Liver (tissue), 10 donors: ENCODE measurements at places on chromosomes 7 and 10. TPM values are rescaled to one million over a fixed set of nuclear protein-coding genes. Genes with fewer than 3 reads are reported as not detected.
A peak's percentile ranks its signal among the peaks of the same experiment; 100 is the strongest.

DNA sequence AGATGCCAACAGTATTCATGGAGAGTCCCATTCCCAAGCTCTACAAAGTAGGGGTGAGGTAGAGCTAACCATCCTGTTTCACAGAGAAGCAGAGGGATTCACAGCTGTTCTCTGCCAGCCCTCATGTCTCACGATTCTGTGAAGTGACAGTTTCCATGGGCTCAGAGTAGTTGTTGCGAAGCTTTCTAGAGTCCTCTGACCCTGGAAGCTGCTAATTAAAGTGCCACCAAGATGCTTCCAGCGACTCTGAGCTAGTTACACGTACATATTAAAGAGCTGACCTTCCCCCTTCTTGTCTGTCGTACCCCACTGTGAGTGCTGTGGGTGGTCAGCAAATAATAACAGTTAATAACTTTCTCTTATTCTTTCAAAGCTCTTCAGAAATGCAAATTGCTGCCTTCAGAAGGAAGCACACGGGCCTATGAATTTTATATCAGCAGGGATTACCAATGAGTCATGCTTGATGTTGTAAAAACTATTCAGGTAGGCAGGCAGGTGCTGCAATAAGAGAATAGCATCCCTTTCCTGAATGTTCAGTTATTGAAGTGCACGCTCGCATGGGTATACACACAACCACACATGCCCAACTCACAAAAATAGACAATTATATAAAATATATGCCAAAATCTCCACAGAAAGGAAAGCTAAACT, 34.1 kb downstream of the DNAJB9 start:
- H3K4me3 ChIP-seq, result no peak overlapping the region
- no peak overlapping the region for H3K27ac ChIP-seq
- no peak for DNase-seq
- no peaks in the 10 kb centered on the region for H3K4me1 ChIP-seq

DNA sequence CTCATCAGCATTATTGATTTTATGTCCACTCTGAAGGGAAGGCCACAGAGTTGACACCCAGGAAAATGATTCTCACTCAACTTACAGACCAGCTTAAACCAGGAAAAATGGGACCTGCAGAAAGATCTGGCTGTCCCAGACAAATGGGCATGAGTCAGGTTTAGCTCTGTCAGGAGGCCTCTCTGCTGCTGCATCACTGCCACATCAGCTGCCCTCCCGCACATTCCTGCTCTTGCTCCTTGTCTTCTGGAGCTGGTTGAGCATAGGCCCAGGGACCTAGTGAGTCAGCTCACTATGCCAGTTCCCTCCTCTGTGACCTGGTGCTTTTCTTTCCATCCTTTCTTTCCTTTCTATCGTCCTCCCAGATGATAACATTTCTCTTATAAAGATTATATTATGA, 18.8 kb upstream of the SMNDC1 start:
- no peaks in the 10 kb centered on the region for H3K36me3 ChIP-seq
- H3K27ac ChIP-seq, result no peak overlapping the region
- DNase-seq, result no peak
- no peaks in the 10 kb centered on the region for H3K27me3 ChIP-seq

DNA sequence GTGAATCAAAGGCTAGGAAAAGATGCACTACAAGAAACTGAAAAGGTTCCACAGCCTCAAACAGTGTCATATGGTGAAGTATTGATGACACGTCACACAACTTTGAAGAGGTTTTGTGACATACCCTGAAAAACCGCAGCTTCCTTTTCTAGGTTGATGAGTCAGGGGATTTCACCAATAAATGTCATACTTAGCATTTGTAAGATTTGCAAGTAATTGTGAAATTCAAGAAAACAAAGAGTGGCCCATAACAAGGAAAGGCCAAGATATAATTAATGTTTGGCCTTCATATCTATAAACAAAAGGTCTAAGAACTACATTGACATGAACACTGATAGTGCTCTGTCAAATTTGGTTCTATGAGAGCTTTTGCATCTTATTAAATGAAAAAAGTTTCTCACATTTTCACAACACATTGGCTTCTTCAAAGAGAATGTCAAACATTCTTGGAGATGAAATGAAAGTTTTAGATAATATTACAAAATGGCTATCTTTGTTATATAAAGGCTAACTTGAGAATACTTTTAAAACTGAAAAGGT, 62.0 kb upstream of the NAMPT start:
- no peaks in the 10 kb centered on the region for H3K27me3 ChIP-seq
- H3K4me3 ChIP-seq, result no peak overlapping the region
- no peaks in the 10 kb centered on the region for H3K4me1 ChIP-seq
- H3K36me3 ChIP-seq, result no peaks in the 10 kb centered on the region
- DNase-seq, result no peak

- no peak overlapping the region for H3K4me3 ChIP-seq
- no peak overlapping the region for H3K27ac ChIP-seq
- DNase-seq, result no peak
- no peaks in the 10 kb centered on the region for H3K4me1 ChIP-seq
- H3K27me3 ChIP-seq, result no peaks in the 10 kb centered on the region
- peaks cover 16% of the 10 kb centered on the region for H3K36me3 ChIP-seq
Measured at GRCh38 chr7:127988751-127989150, 42.5 kb downstream of the LRRC4 start.

GRCh38 chr10:124378881-124379471, 39.7 kb downstream of the OAT start:
- H3K4me1 ChIP-seq, result no peaks in the 10 kb centered on the region
- no peaks in the 10 kb centered on the region for H3K36me3 ChIP-seq
- no peak overlapping the region for H3K27ac ChIP-seq
- H3K27me3 ChIP-seq, result peaks cover 2% of the 10 kb centered on the region
- no peak for DNase-seq

GRCh38 chr7:105244594-105244993, 144.1 kb downstream of the SRPK2 start:
- no peak overlapping the region for H3K4me3 ChIP-seq
- no peak for DNase-seq
- H3K4me1 ChIP-seq, result no peaks in the 10 kb centered on the region
- no peak overlapping the region for H3K27ac ChIP-seq
- no peaks in the 10 kb centered on the region for H3K36me3 ChIP-seq

DNA sequence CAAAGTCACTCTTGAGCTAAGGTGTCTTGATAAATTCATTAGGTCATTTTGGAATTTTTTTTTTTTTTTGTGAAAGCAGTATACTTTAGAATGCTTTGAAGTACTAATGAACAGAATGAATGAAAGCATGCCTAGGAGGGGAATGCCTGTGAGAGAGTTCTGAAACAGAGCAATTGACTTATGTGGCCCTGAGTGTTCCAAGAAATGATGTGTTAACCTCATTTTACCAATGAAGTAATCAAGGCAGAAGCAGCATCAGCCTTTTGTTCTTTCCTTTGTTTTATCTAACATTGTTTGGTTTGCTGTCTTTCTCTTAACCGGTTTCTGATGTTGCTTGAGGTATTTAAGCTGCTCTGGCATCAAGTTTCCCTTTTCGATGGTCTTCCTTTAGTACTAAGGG, 154.6 kb upstream of the HGF start:
- H3K36me3 ChIP-seq, result no peaks in the 10 kb centered on the region
- no peak overlapping the region for H3K27ac ChIP-seq
- no peak overlapping the region for H3K4me3 ChIP-seq
- no peaks in the 10 kb centered on the region for H3K27me3 ChIP-seq
- no peaks in the 10 kb centered on the region for H3K4me1 ChIP-seq
- DNase-seq, result no peak

DNA sequence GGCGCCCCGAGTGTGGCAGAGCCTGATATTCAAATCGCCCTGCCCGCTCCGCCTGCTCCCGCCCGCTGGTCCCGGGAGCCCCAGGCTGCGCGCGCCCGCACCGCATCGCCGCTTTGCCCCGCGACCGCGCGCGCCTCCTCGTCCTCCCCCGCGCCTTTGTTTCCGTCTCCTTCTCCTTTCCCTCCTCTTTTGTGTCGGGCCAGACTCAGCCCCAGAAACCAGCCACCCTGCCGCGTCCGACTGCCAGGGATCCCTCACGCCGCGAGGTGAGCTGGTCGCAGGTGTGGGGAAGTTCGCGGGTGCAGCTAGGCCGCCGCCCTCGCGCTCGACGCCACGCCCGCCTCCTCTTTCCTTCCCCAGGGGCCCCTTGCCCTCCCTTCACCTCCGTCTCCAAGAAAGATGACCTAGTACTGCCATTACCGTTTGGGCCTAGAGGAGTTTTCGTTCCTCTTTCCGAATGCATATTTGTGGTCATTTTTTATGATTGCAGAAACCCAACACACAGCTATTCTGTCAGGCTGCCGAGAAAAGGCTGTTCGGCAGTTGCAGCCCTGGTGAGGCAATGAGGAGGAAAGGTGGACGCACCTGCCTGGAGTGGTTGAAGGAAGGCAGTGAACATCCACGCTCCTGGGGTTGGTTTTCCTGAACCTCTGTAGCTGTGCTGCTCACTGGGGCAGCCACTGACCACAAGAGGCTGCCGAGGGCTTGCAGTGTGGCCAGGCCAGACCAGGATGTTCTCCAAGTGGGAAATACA, 107.3 kb downstream of the SNX10 start:
- peak overlapping the region; percentile 72 for H3K4me3 ChIP-seq
- H3K4me1 ChIP-seq, result peaks cover 18% of the 10 kb centered on the region
- peak overlapping the region; percentile 28 for H3K27ac ChIP-seq
- DNase-seq, result no peak
- no peaks in the 10 kb centered on the region for H3K27me3 ChIP-seq

GRCh38 chr7:105718511-105718925, 137.2 kb upstream of the EFCAB10 start:
- peaks cover 5% of the 10 kb centered on the region for H3K4me1 ChIP-seq
- DNase-seq, result no peak
- H3K27ac ChIP-seq, result no peak overlapping the region
- H3K27me3 ChIP-seq, result no peaks in the 10 kb centered on the region
- H3K36me3 ChIP-seq, result no peaks in the 10 kb centered on the region

GRCh38 chr10:34465678-34466077, 349.4 kb downstream of the PARD3 start:
- no peak overlapping the region for H3K27ac ChIP-seq
- no peaks in the 10 kb centered on the region for H3K27me3 ChIP-seq
- peaks cover 5% of the 10 kb centered on the region for H3K4me1 ChIP-seq
- no peak overlapping the region for H3K4me3 ChIP-seq
- peaks cover 3% of the 10 kb centered on the region for H3K36me3 ChIP-seq

- no peak for DNase-seq
- H3K27ac ChIP-seq, result peak overlapping the region; percentile 33
- no peak overlapping the region for H3K4me3 ChIP-seq
- peaks cover 31% of the 10 kb centered on the region for H3K4me1 ChIP-seq
Measured at GRCh38 chr10:124696446-124697392, 47.5 kb downstream of the FAM53B start.

- H3K27ac ChIP-seq, result no peak overlapping the region
- H3K4me3 ChIP-seq, result no peak overlapping the region
- H3K27me3 ChIP-seq, result no peaks in the 10 kb centered on the region
- no peaks in the 10 kb centered on the region for H3K36me3 ChIP-seq
- H3K4me1 ChIP-seq, result no peaks in the 10 kb centered on the region
Measured at GRCh38 chr10:29888321-29888720, 171.1 kb downstream of the JCAD start.

- H3K27ac ChIP-seq, result no peak overlapping the region
- no peak for DNase-seq
- no peak overlapping the region for H3K4me3 ChIP-seq
- no peaks in the 10 kb centered on the region for H3K36me3 ChIP-seq
Measured at GRCh38 chr7:145737617-145738016, 379.0 kb upstream of the CNTNAP2 start.

DNA sequence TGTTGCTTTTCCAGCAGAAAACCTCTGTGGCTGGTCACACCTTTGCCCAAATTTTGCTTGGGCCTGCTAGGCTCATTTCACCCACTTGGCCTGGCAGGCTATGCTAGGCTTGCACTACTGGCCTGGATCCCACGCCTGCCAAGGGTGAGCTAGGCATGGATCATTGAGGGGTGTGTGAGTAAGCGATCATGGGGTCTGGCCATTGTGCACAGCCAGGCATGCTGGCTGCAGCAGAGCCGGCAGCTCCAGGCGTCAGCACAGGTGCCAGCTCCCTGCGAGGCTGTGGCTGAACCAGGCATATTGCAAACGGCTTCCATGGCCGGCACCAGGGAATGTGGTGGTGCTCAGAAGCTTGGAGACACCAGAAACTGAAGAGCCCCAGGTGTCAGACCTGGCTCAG, 19.2 kb downstream of the CFAP70 start:
- H3K36me3 ChIP-seq, result no peaks in the 10 kb centered on the region
- no peaks in the 10 kb centered on the region for H3K4me1 ChIP-seq
- DNase-seq, result no peak
- no peaks in the 10 kb centered on the region for H3K27me3 ChIP-seq
- no peak overlapping the region for H3K27ac ChIP-seq
- H3K4me3 ChIP-seq, result no peak overlapping the region

- no peaks in the 10 kb centered on the region for H3K27me3 ChIP-seq
- H3K4me3 ChIP-seq, result no peak overlapping the region
Measured at GRCh38 chr7:69967689-69968450, 369.6 kb downstream of the AUTS2 start.

GRCh38 chr10:5951167-5951711, 26.1 kb downstream of the IL15RA start:
- H3K4me1 ChIP-seq, result peaks cover 2% of the 10 kb centered on the region
- H3K36me3 ChIP-seq, result peaks cover 9% of the 10 kb centered on the region
- no peak for DNase-seq
- peak overlapping the region; percentile 24 for H3K27ac ChIP-seq
- H3K27me3 ChIP-seq, result no peaks in the 10 kb centered on the region

DNA sequence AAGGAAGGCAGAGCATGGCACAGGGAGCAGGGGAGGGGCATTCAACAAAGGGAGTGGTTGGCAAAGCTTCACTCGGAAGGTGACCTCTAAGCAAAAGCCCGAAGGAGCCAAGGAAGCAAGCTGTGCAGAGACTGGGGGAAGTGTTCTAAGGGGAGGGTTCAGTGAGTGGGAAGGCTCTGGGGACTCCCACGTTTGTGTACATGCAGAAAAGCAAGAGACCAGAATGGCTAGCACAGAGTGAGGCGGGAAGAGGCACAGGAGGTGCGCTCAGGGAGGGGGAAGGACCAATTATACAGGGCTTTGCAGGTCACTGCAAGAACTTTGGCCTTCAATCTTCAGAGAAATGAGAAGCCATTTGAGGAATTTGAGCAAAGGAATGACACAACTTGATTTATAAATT, 7.4 kb downstream of the ARHGAP21 start:
- H3K36me3 ChIP-seq, result no peaks in the 10 kb centered on the region
- H3K4me3 ChIP-seq, result no peak overlapping the region
- peaks cover 26% of the 10 kb centered on the region for H3K4me1 ChIP-seq
- H3K27ac ChIP-seq, result no peak overlapping the region
- no peak for DNase-seq

- no peak overlapping the region for H3K27ac ChIP-seq
- no peaks in the 10 kb centered on the region for H3K36me3 ChIP-seq
- H3K27me3 ChIP-seq, result no peaks in the 10 kb centered on the region
- no peaks in the 10 kb centered on the region for H3K4me1 ChIP-seq
- DNase-seq, result no peak
Measured at GRCh38 chr10:10156917-10157600, 860.6 kb upstream of the CELF2 start.

Gene ASB15
- total RNA-seq, result not detected

Gene VSTM4
- total RNA-seq, result 1.0 TPM

Gene CPA2
- not detected for total RNA-seq

Gene MMRN2
- total RNA-seq, result 12.1 TPM

Gene TSPAN33
- total RNA-seq, result 18.1 TPM

Gene CSGALNACT2
- 11.0 TPM for total RNA-seq

Gene AKR1C4
- total RNA-seq, result 3.2 TPM
